ENCODE measurements at places on chromosomes 4 and X.
A peak's percentile ranks its signal among the peaks of the same experiment; 100 is the strongest.

GRCh38 chr4:136302566-136302965, 1229.7 kb downstream of the PCDH18 start:
- DNase-seq, result no peak

DNA sequence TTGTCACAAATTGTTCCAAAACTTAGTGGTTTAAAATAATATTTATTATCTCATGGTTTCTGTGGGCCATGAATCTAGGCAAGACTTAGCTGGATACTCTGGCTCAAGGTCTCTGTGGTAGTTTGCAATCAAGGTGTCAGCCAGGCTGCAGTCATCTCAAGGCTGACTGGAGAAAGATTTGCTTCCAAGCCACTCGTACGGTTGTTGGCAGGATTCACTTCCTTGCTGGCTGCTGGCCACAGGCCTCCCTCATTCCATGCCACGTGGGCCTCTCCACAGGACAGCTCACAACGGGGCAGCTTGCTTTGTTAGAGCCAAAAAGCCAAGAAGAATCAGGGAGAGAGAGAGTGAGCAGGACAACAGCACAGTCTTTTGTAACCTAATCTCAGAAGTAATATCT, 101.4 kb downstream of the WWC2 start:
- no peak for DNase-seq

- DNase-seq, result no peak
Measured at GRCh38 chr4:106444557-106444956, 76.0 kb upstream of the GIMD1 start.

DNA sequence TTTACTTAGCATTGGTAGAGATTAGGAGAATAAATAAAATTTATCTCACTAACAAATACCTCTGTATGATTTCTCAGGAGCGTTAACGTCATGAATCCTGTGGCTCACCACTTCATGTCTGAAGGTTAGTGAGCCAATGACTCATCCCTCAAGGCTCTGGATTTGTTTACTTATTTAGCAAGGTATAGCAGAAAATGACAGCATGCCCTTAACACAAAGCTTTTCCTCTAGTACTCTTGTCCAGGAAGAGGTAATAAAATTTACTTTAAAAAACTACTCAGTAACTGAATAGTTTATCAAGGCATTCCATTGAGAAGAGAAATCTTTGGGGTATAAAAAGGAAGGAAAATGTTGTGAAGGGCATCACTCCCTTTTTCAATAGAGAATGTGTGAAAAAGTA, 823.8 kb downstream of the CCSER1 start:
- no peak for DNase-seq

- DNase-seq, result no peak
Measured at GRCh38 chr4:123651536-123652180, 255.1 kb downstream of the SPRY1 start.

DNA sequence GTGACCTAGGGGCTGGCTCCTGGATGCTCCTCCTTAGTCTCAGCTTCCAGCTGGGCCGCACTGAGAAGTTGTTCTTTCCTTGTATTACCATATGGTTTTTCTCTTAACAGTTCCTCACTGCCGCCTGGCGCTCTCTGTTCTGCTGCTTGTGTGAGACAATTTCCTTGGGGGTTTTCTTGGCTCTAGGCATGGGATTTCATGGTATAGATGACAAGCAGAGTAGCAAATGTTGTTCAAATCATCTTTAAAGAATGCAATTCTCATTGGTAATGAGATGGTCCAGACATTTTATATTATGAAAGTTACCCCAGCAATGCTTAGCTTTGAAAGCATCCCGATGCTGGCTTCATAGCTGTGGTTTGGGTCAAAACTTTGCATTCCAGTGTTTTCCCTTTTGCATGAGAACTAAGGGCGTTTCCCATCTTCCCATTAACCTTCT, 37.6 kb downstream of the SEPTIN11 start:
- no peak for DNase-seq

DNA sequence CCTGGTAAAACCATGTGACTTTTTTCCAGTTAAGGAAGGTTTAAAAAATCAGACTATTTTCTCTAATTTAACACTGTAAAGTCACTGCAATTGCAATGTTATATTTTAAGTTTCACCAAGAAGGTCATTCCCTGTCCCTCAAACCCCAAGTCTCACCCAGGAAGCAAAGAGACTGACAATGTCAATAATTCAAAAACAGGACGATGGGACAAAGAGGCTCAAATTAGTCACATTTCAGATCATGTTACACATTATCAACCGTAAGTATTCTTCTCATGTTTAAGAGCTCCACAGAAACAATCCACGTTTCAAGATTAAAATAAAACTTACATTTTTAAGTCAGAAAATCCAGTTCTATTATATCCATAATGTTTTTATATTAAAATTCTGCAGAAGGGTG, 13.2 kb downstream of the SHISA3 start:
- DNase-seq, result no peak

GRCh38 chr4:23728393-23728792, 161.5 kb downstream of the PPARGC1A start:
- DNase-seq, result no peak

- no peak for DNase-seq
Measured at GRCh38 chr4:38068107-38068506, 107.9 kb downstream of the PTTG2 start.

DNA sequence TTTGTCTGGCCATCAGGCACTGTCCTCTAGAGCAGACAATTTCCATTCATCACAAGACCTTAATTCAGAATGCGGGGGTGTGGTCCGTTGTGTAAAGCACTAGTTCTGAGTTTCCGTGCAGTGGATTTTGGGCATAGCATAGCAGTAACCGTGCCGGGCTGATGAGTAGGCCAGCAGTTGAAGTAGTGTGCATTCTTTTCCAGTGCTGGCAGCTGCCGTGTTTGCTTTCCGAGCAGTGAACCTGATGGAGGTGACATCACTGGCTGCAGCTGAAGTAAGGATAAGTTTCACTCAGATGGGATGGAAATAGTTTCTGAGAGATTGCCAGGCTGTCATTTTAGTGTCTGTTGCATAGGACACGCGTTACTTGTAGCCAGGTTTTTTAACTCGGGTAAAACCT, 107.0 kb upstream of the STIM2 start:
- no peak for DNase-seq

GRCh38 chr4:102825261-102826091, 1.9 kb downstream of the UBE2D3 start:
- peak; percentile 75 for DNase-seq

DNA sequence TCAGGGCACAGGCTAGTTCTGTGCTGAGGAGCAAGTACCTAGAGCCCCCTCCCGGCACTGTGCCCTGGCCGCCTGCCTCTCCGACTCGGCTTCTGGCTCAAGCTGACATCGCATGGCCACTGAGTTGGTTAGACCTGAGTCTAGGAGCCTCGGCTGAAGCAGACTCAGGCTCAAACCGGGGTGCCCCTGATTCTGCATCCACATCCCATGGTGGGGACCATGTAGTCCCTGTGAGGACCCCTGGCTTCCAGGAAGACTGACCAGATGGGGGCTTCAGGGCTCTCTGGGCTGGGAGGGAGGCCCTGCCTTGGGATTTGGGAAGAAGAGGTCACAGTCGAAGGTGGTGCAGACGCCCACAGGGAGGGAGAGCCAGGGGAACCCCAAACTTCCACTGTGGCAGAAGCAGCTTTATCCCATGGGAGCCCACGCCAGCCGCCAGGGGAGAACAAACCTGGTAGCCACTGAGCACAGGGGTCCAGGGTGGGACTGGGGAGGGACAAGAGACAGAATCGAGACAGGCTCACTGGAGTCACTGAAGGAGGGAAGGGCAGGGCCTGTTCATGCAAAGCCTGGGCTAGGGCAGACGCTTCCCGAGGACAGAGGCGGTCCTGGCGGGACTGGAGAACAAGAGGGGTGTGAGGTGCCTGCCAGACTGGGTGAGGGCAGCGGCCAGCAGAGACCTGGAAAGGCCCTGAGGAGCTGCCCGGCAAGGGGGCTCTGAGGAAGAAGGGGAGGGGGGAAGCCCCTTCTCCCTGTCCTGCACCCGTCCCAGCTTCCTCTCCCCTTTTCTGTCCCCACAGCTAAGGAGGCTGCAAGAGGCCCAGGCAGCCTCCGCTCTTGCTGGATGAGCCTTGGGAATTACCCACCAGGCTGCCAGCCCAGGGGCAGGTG, 1.1 kb downstream of the PDE6B start:
- no peak for DNase-seq
